ENCODE measurements at places on chromosomes 4 and X.

DNA sequence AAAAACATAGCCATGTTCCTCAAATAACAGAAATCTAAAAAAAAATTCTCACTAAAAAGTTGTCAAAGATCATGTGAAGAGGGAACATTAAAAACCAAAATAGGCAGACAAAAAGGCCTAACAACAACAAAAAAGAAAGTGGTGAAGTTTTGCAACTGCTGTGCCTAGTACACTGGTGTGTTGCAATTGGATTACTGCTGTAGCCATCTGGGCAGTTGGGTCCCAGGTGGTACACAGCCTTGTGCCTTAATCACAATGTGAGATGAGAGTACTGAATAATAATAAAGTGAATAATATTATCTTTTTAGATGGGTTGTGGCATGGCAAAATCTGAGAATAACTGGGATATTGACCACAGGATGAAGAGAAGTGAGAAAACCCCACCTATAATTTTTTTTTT lies 12.0 kb downstream of the C4orf54 start:
- no peak for DNase-seq

DNA sequence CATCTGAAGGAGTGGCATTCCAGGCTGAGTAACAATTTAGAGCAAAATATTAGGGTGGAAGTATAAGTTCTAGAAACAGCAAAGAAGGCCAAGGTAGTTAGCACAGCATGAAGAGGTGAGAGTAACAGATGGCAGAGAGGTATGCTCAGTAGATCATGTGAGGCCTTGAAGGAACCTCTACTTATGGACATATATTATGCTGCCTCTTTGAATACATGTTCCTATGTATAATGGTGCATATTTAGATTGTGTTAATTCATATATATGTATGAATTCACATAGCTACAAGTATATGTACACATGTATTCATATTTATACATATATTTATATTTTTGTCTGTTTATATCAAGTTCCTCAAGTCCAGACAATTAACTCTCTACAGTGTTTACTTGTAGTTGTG lies 355.2 kb downstream of the KCTD8 start:
- DNase-seq = no peak

GRCh38 chrX:134418317-134419113 lies 41.5 kb upstream of the HPRT1 start:
- no peak for DNase-seq

DNA sequence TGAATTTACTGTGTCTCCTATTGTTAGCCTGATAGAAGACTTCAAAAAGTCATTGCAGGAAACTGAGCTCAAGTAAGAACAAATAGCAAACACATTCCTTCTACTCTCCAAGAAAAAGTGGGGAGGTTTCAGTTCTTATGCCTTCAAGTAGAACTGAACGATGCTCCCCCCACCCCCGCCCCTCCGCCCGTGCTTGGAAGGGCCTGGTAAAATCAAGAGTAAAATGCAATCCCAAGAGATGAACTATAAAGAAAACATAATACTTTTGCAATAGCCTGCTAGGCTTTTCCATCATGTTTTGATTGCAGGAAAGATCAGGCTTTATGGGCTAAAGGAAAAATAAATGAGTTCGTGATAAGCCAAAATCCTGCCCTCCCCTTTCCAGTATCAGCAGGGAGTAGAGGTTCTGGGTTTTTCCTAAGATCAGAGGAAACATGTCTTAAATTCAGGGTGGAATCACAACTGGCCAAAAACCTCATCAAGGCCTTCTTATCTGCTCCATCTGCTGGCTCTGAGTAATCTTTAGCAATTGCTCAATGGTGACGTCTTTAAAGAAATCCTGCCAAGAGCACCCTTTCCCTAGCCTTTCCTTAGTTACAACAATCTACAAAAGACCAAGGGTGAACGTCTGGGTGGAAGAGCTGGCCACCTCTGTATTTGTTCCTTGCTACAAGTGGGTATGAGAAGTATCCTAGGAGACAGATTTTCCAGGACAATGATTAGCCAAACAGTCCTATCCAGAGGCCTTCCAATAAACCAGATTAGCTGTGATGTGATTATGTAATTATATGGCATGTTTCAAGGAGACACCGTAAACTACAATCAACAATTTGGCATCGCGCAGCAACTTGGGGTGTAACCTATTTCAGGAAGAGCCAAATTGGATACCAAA lies 66.3 kb upstream of the FAM9C start:
- DNase-seq = no peak

DNA sequence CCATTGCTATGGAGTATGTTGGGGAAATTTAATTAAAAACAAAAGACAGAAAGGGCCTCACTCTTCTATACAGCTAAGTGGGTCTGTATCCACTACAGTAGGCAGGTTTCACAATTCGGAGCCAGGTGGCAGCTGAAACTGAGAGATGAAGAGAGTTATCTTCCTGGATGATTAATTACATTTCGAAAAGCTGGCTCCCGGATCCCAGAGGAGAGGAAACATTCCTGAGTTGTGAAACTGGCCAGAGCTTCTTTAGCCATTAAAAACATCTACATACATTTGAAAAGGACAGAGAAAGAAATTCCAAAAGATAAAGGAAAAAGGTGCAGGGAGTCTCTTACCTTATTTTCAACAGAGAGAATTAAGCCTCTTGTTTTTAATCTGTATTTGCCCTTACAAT lies 15.5 kb upstream of the PDZD4 start:
- no peak for DNase-seq

GRCh38 chrX:2618516-2618915 lies 72.6 kb upstream of the CD99 start:
- no peak for DNase-seq

- no peak for DNase-seq
These were observed 9.1 kb downstream of the SLC7A3 start for GRCh38 chrX:70921709-70922352.

DNA sequence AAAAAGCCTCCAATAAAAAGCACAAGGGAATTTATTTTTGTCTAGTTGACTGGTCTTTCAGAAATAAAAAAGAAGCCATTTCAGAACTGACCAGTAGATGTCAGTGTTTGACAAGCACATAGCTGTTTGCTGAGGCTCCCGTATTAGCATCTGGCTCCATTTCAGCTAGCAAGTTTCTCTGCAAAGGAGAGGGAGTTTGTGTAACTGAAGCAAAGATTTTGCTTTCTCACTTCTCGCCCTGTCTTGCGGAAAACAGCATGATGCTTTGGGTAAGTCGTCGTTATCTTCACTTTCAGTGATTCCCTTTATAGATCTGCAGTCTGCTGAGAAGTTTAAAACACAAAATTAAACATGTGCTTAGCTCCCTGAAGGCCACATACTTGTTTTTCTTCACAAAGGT lies 85.5 kb downstream of the CT47B1 start:
- no peak for DNase-seq

- no peak for DNase-seq
These were observed 13.0 kb upstream of the SEPSECS start for GRCh38 chr4:25172961-25173915.

DNA sequence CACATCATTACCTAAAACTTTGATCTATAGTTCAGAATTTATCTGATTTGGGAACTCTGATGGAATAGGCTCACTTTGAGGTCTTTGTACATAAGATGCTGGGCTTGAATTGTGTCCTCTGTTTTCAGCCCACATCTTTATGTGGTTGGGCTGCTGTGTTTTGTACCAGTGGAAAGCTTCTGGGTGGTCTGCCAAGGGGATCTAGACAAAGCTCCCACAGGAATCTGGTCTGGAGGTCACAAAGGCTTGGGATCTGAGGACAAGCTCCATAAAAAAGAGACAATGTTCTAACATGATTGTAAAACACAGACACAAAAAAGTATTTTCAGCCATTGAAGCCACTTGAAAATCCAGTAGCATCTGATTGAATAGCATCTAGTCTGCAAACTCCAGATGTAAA lies 393.5 kb upstream of the PITX2 start:
- no peak for DNase-seq

- no peak for DNase-seq
These were observed 114.5 kb upstream of the KIT start for GRCh38 chr4:54543088-54543795.

- DNase-seq = no peak
These were observed 3.2 kb downstream of the TMEM165 start for GRCh38 chr4:55398966-55399365.

GRCh38 chrX:255923-256331 lies 25.3 kb upstream of the PLCXD1 start:
- no peak for DNase-seq

DNA sequence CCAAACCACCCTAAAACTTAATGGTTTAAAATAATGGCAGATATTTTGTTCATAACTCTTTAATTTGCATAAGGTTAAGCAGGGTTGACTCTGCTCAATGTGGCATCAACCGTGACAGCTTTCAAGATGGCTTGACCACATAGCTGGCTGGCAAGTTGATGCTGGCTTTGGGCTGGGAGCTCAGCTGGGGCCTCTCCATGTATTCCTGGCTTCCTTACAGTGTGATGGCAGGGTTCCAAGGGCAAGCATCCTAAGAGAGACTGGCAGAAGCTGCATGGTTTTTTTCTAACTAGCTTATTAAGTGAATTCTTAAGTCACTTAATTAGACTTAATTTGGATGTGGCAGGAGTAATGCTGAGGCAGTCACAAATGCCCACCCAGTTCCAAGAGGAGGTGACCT lies 4.5 kb downstream of the RP2 start:
- DNase-seq = no peak

- no peak for DNase-seq
These were observed 474.8 kb downstream of the PDGFC start for GRCh38 chr4:156496797-156497196.

- no peak for DNase-seq
These were observed 57.3 kb downstream of the FRYL start for GRCh38 chr4:48722509-48723446.

GRCh38 chr4:170775851-170776250 lies 686.1 kb upstream of the AADAT start:
- no peak for DNase-seq

- DNase-seq = no peak
These were observed 103.6 kb upstream of the ADGRG2 start for GRCh38 chrX:19225909-19226308.

DNA sequence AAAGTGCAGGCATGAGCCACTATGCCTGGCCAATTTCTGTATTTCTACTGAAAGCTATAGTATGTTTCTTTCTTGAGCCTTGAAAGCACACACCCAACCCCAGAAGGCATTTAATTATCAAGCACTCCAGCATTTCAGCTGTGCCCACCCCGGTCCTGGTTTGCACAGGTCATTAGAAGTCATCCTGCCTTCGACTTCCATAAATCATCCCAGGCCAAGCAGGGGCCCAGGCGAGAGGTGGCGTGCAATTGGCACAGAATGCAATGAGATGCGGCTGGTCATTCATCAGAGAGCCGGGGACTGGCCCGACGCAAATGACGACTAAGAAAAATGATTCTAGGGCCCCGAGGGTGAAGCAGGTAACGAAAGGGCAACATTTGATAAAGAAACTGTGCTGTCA lies 24.8 kb upstream of the CRMP1 start:
- no peak for DNase-seq

GRCh38 chrX:37553476-37553875 lies 18.0 kb upstream of the LANCL3 start:
- no peak for DNase-seq

DNA sequence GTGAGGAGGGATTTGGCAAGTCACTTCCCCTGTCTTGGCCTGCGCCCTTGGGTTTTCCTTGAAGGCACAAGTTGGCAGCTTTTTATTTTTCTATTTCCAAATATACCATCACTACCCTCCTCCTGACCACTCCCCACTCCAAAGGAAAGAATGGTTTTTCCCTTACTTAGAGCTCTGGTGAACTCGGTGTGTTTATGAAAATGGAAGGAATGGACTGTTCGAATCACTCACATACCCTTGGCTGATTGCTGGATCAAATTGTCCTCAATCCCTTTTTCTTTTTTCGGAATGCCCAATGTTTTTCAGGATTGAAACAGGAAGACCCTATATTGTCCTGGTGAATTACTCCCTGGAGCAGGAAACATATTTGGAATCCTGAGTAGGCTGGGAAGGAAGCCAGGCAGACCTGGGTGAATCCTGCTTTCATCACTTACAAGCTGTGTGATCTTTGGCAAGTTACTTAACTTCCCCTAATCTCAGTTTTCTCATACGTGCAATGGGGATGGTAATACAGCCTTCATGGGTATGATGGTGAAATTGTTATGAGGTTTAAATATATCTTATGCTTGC lies 70.7 kb downstream of the RTL5 start:
- no peak for DNase-seq

GRCh38 chrX:133699023-133699728 lies 283.9 kb upstream of the GPC4 start:
- no peak for DNase-seq

DNA sequence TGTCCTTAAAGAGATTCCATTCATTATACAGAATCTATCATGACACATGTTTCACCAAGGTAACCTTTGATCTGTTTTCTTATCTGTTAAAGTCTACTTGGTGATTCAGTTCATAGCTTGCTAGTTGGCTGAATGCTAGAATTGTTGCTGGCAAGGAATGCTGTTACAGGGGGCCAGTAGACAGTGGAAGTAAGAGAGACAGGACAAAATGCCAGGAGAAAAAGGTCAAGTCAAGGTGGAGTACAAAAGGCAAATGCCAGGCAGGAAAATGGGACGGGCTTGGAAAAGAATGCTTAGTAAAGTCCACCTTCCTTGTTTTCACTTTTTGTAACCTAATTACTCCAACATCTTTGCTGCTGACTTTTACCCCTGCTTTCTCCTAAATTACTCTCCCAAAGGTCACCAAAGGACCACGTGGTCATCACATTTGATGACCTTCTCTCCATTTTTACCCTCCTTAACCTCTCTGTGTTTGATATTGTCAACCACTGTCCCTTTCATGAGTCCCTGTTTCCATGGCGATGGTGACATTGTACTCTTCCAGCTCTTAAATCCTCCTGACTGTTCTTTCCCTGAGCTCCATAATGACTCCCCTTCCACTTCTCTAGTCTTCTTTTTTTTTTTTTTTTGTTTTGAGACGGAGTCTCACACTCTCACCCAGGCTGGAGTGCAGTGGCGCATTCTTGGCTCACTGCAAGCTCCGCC lies 24.5 kb upstream of the TAPT1 start:
- DNase-seq = no peak

DNA sequence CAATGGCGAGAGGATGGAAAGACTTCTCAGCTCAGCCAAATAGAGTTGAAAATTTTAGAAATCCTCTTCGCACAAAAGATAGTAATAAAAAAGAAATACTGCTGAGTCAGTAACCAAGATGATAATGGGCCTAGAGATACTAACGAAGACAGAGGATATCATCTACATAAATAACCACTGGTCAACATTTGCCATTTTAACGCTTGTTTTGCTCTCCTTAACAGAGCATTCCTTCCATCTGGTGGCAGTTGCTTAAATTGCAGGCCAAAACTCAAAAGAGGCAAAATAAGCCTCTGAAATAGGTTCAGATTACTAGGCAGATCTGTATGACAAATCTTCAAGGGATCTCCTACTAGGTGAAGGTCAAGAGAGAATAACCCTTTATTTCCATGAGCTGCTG lies 51.7 kb upstream of the MCF2 start:
- DNase-seq = no peak

GRCh38 chr4:24700118-24700517 lies 95.3 kb upstream of the SOD3 start:
- no peak for DNase-seq

GRCh38 chr4:84651499-84651898 lies 68.6 kb downstream of the CDS1 start:
- no peak for DNase-seq

GRCh38 chr4:166014411-166014810 lies 141.4 kb downstream of the TLL1 start:
- no peak for DNase-seq

- no peak for DNase-seq
These were observed 466.8 kb upstream of the FAM241A start for GRCh38 chr4:111678479-111678878.
